ENCODE measurements at places on chromosomes 1 and 21. TPM values are rescaled to one million over a fixed set of nuclear protein-coding genes. Genes with fewer than 3 reads are reported as not detected.

- no peak for DNase-seq
Measured at GRCh38 chr21:35236090-35236489, 187.0 kb upstream of the RUNX1 start.

- DNase-seq = no peak
Measured at GRCh38 chr1:69483246-69483645, 84.5 kb upstream of the LRRC7 start.

DNA sequence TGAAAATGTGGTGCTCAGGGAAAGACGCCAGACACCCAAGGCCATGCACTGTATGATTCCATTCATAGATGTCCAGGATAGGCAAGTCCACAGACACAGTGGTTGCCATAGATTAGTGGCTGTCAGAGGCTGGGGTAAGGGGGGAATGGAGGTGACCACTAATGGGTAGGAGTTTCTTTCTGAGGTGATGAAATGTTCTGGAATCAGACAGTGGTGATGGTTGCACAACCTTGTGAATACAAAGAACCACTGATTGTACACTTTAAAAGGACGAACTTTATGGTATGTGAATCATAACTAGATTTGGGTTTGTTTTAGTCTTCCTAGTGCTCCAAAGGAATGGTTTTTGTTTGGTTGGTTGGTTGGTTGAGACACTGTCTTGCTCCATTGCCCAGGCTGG is 51.7 kb downstream of the PRAMEF20 start:
- DNase-seq = no peak

GRCh38 chr1:153610334-153610733 is 2.6 kb downstream of the S100A16 start:
- no peak for DNase-seq

GRCh38 chr1:109914587-109915240 is 4.1 kb downstream of the CSF1 start:
- no peak for DNase-seq

Gene BEND5
- total RNA-seq = not detected

Gene CHIT1
- total RNA-seq = not detected

DNA sequence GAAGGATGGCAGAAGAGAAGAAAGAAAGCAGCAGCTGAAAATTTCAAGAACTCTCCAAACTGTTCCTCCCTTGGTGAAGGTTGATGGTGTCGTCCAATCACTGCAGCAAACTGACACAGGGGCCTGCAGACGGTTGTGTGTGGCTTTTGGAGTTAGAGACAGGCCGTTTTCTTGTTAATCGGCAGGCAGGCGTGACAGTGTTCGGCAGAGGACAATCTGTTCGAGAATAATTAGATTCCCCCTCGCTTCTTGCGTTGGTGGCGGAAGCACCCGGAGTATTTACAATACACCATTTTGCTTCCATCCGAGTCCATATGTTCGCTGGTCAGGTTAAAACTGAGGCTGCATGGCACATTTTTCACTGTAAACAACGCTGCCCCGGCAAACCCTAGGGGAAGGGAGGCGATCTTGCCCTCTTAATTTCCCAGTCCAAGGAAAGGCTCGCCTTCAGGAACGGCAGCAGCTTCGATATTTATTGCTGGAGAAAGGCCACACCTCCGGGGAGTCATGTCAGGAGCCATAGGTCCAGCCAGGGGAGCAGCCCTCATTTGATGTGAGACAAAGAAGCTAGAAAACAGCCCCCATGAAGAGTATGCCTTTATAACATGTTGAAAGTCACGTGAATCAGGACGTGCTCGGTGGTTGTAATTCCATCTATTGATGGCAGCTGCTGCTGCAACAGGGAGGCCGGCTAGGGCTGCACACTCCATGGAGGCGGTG is 360.1 kb downstream of the SMYD3 start:
- no peak for DNase-seq

DNA sequence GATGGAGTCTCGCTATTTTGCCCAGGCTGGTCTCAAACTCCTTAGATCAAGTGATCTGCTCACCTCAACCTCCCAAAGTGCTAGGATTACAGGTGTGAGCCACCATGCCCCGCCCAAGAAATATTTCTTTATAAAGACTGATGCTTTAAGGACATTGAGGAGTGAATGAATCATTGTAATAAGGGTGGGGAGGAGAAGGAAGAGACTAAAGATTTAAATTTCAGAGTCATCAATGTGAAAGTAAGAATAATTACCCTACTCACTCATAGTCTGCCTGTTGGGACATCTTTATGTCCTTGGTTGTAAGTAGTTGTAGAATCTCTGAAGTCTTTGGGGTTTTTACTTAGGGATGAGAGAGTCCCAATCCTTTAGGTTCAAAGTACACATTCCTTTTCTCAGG is 7.3 kb downstream of the KDM1A start:
- DNase-seq = no peak

GRCh38 chr1:167770127-167770526 is 48.3 kb downstream of the MPZL1 start:
- DNase-seq = no peak
